T-helper 2 cell (primary cell): ENCODE measurements at places on chromosomes 3 and 15.

DNA sequence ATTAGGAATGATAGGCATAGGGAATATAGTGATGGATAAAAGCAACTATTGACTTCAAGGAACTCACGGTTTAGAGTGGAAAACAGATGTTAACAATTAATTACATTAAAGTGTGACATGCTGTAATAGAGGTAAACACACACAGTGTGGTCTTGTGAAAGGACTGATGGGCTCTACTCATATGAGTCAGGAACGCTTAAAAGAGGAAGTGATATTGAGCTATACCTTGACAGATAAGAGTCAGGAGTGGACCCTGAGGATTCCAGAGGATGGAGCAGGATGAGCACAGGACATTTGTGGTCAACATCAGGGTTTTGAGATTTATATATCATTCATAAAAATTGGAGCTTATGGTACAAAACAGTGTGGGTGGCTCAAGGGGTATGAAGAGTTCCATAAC lies 11.0 kb downstream of the EXOG start:
- no peak for DNase-seq

DNA sequence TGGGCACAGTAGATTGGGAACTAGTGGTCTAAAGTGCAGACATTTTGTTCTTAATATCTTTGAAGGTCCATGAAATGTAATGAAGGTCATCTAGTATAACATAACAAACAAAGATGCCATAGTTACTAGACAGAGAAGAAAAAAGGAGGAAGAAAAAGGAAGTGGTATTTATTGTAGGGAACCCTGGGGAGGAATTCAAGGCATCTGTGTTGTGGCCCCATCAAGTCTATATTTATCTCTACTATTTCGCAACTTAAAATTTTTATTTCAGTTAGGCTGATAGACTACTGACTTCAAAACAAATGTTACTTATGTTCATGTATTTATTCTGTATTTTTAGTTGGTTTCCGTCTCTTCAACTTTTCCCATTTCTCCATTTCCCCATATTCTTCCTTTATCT lies 48.9 kb upstream of the ZDHHC23 start:
- no peak for DNase-seq

DNA sequence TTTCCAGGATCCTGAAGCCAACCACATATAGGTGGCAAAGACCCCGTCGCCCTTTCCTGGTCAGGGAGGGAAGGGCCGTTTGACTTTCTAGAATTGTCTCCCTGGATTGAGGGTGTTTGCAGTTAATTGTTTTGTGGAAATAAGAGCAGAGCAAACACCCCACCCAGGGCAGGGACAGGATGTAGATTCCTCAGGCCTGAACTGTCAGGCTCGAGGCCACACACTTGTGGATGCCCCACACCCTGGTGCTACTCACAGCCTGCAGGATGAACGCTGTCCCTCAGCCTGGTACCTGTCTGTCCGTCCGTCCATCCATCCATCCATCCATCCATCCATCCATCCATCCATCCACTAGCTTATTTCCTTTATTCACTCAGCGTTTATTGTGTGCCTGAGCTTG lies 29.9 kb upstream of the FLNB start:
- no peak for DNase-seq

- DNase-seq: no peak
These were observed 54.1 kb downstream of the TMEM44 start for GRCh38 chr3:194579091-194579606.

DNA sequence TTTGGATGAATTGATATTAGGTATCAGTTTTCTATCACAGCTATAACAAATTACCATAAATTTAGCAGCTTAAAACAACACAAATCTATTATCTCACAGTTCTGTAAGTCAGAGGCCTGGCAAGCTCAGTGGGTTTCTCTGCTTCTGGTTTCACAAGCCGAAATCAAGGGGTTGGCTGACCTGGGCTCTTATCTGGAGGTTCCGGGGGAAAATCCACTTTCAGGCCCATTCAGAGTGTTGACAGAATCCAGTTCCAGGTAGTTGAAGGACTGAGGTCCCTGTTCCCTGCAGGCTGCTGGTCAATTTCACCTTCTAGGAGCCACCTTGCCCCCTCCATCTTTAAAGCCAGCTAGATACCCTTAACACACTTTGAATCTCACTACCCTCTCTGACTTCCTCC lies 11.1 kb upstream of the HHATL start:
- no peak for DNase-seq

DNA sequence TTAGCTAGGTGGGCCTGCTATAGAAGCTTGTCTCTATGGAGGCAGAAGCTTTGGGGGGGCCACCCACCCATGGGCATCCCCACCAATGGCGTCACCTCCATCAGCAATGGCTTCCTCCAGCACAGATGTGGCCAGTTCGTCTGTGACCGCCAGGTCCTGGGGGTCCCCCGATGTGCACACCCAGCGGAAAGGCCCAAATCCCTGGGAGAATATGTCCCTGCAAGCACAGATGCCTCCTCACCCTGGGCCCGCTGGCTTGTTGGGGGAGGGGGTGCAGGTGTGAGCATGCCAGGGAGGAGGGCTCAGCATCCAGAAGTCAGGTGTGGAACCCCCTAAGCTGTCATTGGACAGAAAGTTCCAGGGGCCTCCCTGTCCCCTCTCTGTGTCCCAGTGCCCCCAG lies 19.6 kb downstream of the UROC1 start:
- no peak for DNase-seq

- DNase-seq: no peak
These were observed 200.4 kb upstream of the ADAMTS9 start for GRCh38 chr3:64888165-64888564.

- no peak for DNase-seq
These were observed 53.3 kb upstream of the SLC6A11 start for GRCh38 chr3:10762611-10763247.

DNA sequence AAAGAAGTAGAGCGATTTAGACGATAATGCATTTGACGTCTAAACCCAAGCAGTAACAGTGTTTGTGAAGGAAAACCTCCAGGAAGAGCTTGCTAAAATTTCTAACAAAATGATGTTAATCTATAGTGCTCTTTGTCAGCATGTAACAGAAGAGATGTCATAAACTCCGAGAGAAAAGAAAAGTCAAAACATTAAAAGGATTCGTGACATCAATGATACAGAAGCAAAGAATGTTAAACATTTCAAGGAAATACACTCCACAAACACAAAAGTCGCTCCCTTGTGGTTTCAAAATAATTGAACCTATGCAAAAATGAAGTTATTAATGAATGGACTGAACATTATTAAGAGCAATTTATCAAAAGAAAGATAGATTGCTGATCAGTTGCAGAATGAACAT lies 27.9 kb downstream of the AADAC start:
- no peak for DNase-seq

DNA sequence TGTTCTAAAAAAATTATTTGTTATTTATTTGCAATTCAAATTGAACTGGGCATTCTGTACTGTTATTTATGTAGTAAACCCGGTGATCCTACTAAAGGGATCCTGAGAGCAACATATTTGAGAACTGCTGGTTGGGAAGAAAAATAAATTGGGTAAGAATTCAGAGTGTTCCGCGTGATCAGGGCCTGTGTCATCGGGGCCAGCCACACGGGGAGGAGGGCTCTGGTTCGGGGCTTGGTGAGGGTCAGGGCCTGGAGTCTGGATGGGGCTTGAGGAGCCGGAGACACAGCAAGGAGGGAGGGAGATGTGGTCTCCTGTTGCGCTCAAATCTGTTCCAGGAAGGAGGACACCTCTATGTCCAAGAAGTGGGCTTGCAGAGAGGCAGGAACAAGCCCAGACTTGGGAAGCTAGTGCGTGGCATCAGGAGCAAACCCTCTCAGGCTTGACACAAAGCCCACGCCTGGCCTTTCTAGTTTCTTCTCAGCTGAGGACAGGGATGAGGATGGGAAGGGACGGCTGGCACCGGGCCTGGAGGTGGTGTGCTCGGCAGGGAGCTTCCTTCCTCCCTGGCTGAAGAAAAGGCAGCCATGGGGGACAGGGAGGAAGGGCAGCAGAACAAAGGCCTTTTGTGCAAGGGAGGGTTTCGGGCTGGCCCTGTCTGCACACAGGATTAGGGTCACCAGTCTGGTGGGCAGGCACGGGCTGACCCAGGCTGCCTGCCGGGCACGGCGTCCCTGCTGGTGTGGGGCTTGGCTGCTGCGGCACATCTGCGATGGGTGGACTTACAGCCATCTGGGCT lies 22.9 kb upstream of the FBLN2 start:
- no peak for DNase-seq
